ENCODE measurements at places on chromosomes 7 and 10.

GRCh38 chr10:64365663-64366062, 844.5 kb downstream of the REEP3 start:
- H3K4me1 ChIP-seq, result no peaks in the 10 kb centered on the region
- H3K4me3 ChIP-seq, result no peak overlapping the region
- no peaks in the 10 kb centered on the region for H3K36me3 ChIP-seq
- no peaks in the 10 kb centered on the region for H3K27me3 ChIP-seq
- no peak overlapping the region for H3K27ac ChIP-seq

DNA sequence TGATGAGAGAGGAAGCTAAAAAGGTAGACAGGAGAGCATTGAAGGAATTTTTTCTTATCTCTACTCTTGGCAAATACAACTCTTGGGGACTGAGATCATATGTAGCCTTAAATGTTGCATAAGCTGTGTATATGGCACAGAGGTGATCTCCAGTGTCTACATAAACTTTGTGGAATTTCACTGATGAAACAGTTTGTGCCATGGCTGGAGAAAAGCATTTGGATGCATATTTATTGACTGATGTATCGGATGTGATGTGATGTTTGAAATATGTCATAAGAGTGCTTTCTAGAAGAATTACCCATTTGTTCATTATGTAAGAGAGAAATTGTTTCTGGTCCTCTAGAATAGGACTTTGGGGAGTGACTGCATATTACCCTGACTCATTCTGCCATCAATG, 244.9 kb upstream of the LRRTM3 start:
- H3K27ac ChIP-seq, result no peak overlapping the region
- H3K4me3 ChIP-seq, result no peak overlapping the region
- H3K27me3 ChIP-seq, result no peaks in the 10 kb centered on the region

- H3K4me1 ChIP-seq, result no peaks in the 10 kb centered on the region
- DNase-seq, result no peak
- no peak overlapping the region for H3K4me3 ChIP-seq
- peaks cover 36% of the 10 kb centered on the region for H3K36me3 ChIP-seq
- no peaks in the 10 kb centered on the region for H3K27me3 ChIP-seq
Observed at GRCh38 chr10:13690281-13690825, 103.6 kb downstream of the PRPF18 start.

GRCh38 chr7:82204694-82205093, 238.9 kb downstream of the CACNA2D1 start:
- no peaks in the 10 kb centered on the region for H3K4me1 ChIP-seq
- no peaks in the 10 kb centered on the region for H3K27me3 ChIP-seq
- H3K27ac ChIP-seq, result no peak overlapping the region
- H3K36me3 ChIP-seq, result no peaks in the 10 kb centered on the region

DNA sequence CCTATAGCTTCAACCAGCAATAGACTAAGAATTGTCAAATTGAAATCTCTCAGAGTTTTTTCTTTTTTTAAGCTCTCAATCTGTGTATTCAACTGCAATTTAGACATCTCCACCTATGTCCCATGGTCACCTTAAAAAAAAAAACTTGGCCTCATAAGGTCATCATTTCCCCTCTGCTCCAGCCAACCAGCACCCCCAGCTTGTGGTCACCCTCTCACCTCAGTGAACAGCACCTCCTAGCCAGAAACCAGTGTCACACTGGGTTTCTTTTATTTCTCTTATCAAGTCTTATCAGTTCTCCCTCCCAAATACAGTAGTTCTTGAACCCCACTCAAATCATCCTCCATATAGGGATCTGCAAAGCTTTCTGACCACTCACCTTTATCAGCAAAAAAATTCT, 4.0 kb downstream of the ITGB1 start:
- H3K27ac ChIP-seq, result peak overlapping the region; percentile 99
- no peak for DNase-seq
- H3K4me1 ChIP-seq, result peaks cover 21% of the 10 kb centered on the region
- peak overlapping the region; percentile 72 for H3K4me3 ChIP-seq
- H3K36me3 ChIP-seq, result no peaks in the 10 kb centered on the region
- no peaks in the 10 kb centered on the region for H3K27me3 ChIP-seq

- no peak overlapping the region for H3K27ac ChIP-seq
- H3K4me3 ChIP-seq, result no peak overlapping the region
- H3K36me3 ChIP-seq, result no peaks in the 10 kb centered on the region
- no peaks in the 10 kb centered on the region for H3K27me3 ChIP-seq
- DNase-seq, result no peak
- no peaks in the 10 kb centered on the region for H3K4me1 ChIP-seq
Observed at GRCh38 chr10:89795840-89796239, 94.5 kb downstream of the KIF20B start.

- H3K27ac ChIP-seq, result peak overlapping the region; percentile 77
- H3K4me3 ChIP-seq, result peak overlapping the region; percentile 74
- DNase-seq, result no peak
Observed at GRCh38 chr7:36366005-36366717, 23.5 kb upstream of the ANLN start.

GRCh38 chr10:47301833-47302232, 1.8 kb downstream of the GDF10 start:
- H3K4me3 ChIP-seq, result no peak overlapping the region
- H3K27me3 ChIP-seq, result no peaks in the 10 kb centered on the region
- no peaks in the 10 kb centered on the region for H3K36me3 ChIP-seq
- H3K27ac ChIP-seq, result no peak overlapping the region
- DNase-seq, result no peak

GRCh38 chr10:69153227-69153626, 26.8 kb upstream of the SUPV3L1 start:
- DNase-seq, result no peak
- H3K27ac ChIP-seq, result no peak overlapping the region
- H3K4me1 ChIP-seq, result no peaks in the 10 kb centered on the region

- no peaks in the 10 kb centered on the region for H3K27me3 ChIP-seq
- H3K4me1 ChIP-seq, result peaks cover 5% of the 10 kb centered on the region
- peak overlapping the region; percentile 11 for H3K27ac ChIP-seq
- H3K4me3 ChIP-seq, result no peak overlapping the region
- H3K36me3 ChIP-seq, result no peaks in the 10 kb centered on the region
Observed at GRCh38 chr7:46759711-46760480, 822.0 kb downstream of the TNS3 start.

DNA sequence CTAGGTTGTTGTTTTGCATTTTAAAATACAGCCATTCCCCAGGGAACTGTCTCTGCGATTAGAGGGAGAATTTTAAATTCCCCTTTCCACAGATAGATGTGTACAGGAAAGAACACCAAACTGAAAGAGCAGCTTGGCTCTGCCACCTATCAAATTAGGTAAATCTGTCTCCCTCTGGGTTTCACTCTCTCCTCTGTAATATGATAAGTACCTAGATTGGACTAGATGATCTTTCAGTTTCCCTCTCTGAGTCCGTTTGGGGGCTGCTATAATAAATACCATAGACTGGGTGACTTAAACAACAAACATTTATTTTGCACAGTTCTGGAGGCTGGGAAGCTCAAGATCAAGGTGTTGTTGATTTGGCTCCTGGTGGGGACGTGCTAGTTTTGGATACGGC, 186.0 kb downstream of the KIF20B start:
- DNase-seq, result no peak
- H3K4me1 ChIP-seq, result no peaks in the 10 kb centered on the region
- H3K36me3 ChIP-seq, result no peaks in the 10 kb centered on the region
- no peak overlapping the region for H3K27ac ChIP-seq
- no peak overlapping the region for H3K4me3 ChIP-seq
- H3K27me3 ChIP-seq, result no peaks in the 10 kb centered on the region

DNA sequence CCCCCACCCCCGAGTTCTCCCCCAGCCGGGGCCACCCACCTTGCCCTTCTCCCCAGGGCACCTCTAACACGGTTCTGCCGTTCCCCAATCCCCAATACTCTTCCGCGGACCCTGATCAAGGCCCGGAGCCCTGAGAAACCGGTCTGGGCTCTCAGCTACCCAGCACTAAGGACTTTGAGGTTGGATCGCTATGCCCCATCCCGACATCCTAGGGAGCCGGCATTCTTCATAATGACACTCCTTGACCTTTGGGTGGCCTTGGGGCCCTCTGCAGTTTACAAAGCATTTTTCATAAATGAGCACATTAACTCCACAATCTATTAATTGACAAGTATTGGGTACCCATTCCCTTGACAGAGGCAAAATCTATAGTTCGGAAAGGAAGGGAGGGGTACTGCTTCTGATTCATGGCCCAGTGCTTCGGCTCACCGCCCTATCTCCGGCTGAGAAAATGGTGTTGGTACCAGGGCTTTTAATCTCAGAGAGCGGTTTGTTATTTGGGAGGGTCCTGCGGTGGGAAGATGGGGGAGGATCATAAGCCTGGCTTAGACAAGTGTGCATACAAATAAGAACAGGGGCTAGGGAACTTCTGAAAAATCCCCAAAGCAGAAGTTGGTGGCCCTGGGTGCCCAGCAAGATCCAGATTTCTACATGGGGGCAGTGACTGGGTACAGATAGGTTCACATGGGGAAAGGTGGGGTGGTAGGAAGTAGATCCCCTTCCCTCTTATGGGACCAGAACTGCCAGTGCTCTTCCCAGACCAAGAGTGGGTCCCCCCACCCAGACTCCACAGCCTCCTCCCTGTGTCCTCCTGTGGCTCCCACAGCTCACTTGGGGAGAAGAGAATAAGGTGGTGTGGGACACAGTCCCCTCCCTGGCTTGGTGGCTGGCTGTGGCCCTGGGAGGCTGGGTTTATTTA, 3.2 kb downstream of the IMPDH1 start:
- no peaks in the 10 kb centered on the region for H3K27me3 ChIP-seq
- peaks cover 9% of the 10 kb centered on the region for H3K4me1 ChIP-seq
- H3K36me3 ChIP-seq, result no peaks in the 10 kb centered on the region
- DNase-seq, result no peak

GRCh38 chr10:133336577-133337369, at the start of gene CALY:
CALY (minus strand) TSS chr10:133336896; CDS start chr10:133328989, 7,907 bp downstream.
- peaks cover 27% of the 10 kb centered on the region for H3K27me3 ChIP-seq
- peaks cover 9% of the 10 kb centered on the region for H3K4me1 ChIP-seq
- H3K4me3 ChIP-seq, result peak within 1 kb of the TSS; percentile 59

DNA sequence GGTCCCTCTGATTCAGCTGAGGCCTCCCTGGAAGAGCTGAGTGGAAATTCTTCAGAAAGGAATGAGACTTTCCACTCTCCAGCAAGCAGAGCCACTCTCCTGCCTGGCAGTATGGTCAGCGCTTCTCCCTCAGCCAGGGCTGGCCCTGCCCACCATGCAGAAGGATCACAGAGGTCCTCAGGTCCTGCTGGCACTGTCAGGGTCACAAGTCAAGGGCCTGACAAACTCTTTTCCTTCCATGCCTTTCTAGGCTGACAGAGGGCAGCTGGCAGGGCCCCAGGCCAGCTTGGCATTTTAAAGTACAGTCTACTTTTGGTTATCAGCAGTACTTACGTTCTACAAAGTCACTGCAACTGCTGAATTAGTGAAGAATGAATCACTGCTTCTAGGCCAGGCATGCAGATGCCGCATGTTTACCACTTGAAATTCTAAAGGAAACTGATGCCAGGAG, 119.3 kb upstream of the FRMD4A start:
- H3K4me3 ChIP-seq, result no peak overlapping the region
- H3K4me1 ChIP-seq, result no peaks in the 10 kb centered on the region
- no peaks in the 10 kb centered on the region for H3K27me3 ChIP-seq

DNA sequence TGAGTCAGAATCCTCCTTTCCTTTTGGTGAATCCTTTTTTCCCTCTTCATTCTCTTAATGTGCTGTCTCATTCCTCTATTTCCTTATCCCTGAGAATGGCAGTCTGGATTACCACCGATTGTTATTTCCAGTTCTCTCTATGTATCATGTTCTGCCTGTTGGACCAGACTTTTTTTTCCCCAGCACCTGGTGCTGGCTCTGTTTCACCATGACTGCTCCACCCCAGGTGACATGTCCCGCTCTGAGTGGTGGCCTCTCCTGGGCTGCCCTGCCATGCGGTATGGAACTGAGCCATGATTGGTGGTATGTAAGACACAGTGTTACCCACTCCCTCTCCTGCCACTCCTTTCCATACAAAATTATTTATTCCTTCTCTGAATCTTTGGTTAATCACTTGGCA, 399.9 kb downstream of the GATA3 start:
- no peaks in the 10 kb centered on the region for H3K36me3 ChIP-seq
- no peak overlapping the region for H3K4me3 ChIP-seq
- H3K27me3 ChIP-seq, result no peaks in the 10 kb centered on the region
- DNase-seq, result no peak

Data from ascending aorta (tissue), 2 donors.